Activated T-cell treated with anti-CD3 and anti-CD28 coated beads, Interleukin-2, amount 50 U/mL, for 4 hours (primary cell): ENCODE measurements at places on chromosomes 4 and X. TPM values are rescaled to one million over a fixed set of nuclear protein-coding genes. Genes with fewer than 3 reads are reported as not detected.

PDCL2 gene
- not detected for total RNA-seq

GUCY1B1 gene
- 0.55 TPM for total RNA-seq

DNA sequence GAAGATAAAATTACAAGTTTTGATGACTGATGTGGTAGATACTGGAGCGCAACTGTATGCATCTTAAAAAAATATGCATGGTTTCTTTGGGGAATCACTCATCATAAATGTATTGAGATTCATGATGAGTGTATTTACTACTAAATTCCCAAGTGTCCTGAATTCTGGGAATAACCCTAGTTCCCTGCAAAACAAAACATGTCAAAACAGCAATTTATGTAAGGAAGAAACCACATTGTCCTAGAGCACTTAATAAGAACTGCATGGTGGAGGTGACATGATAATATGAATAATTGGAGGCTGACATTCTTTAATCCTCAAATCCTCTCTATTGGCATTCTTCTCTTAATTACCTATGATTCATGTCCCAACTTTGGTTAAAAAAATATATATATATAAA, 1804.7 kb downstream of the STIM2 start:
- no peak for DNase-seq

GUCY1A1 gene
- 0.26 TPM for total RNA-seq

DNA sequence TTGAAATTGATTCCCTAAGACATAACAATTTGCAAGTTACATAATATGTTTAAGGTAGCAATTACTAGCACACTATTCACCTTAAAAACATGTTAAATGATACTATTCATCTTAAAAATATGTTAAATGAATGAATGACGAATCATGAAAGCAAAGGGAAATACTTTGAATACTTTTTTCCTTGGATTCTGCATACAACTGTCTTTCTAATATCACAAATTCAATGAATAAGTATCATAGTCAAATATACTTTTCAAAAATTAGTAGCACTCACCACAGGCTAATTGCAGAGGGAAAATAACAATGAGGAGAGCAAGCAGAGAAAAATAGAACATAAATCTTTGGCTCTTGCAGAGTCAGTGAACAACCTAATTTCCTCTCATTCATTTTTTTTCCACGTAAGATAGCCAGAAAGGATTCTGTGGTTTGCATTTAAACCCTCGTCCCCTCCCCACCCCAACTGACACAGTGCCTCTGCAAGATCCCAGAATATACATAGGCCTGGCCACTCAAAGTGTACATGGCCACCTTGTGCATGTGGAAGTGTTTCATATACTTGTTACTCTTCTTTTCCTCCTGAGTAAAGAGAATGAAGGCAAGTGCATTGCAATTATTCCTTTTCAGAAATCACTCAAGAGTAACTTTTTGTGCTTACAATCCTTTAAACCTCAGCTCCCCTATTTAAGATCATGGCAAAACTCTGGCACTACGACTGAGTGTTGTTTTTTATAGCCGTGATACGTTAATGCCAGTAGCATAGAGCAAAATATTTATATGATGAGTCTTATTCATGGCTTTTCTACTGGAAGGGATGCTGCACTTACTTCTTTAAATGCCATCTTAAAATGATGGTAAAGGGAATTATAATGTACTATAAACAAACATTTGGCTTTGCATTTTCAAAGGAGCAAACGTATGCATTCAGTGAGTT, 236.4 kb downstream of the PDGFC start:
- no peak for DNase-seq

GRCh38 chr4:185343726-185344581, 51.8 kb downstream of the LRP2BP start:
- DNase-seq: no peak

PCSK1N gene
- 2.8 TPM for total RNA-seq

- DNase-seq: no peak
These were observed 99.3 kb upstream of the ARMCX2 start for GRCh38 chrX:101759000-101759399.

DNA sequence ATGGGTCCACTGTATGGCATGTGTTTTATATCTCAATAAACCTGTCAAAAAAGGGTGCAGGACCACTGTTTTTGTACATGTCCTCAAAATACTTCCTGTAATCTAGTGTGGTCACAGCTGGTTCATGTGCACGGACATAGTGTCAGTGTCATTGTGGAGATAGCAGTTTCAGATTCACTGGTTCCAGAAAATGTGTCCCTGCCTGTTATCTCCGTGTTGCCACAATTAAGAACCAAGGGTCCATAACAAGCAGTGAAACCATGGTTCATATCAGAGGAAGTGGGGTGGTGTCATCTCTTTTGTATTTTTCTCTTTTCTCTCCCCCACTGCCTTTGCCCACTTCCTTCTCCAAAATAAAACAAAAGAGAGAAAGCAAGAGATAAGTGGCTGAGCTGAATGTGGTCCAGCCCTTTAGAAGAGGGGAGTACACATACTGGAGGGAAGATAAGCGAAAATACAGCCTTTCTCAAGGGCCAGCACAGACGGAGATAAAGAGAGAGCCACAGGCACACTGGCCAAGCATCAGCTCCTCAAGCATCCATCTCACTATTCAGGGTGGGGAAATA, 51.2 kb downstream of the TBL1X start:
- DNase-seq: no peak

DNA sequence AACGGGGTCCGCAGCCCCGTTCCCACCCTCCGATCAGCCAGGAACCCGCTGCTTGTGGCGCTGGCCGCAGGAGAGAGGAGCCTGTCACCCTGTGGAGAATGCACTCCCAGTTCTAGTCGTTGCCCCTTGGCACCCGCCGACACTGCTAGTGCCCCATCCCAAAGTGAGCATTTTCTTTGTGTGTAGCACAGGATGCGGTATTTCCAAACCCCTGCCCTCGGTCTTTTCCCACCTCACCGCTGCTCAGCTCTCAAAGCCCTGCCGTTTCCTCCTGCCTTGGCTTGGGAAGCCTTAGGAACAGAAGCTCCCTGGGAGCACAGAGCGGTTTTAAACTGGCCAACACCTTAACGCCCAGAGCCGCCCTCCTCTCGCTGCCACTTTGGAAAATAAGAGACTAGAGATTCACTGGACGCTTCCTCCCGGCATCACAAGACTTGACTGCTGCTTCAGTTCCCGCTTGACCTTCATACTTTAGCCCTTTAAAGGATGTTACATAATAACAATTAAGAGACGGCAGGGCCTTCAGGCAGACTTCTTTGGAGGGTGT, 772 bp downstream of the CYP4V2 start:
- DNase-seq: peak; percentile 16

DNA sequence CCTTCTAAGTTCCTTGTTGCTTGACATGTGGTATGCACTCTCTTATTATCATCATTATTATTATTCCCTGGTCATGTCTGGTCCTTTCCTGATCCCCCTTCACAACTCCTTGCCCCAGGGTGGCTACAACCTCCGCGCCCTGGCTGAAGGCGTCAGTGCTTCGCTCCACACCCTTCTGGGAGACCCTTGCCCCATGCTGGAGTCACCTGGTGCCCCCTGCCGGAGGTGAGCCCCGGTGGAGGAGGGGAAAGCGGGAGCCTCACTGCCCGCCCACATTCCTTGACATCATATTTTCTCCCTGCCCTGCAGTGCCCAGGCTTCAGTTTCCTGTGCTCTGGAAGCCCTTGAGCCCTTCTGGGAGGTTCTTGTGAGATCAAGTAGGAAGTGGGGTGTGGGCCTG, 11.0 kb upstream of the ERAS start:
- DNase-seq: no peak

- DNase-seq: no peak
These were observed 12.1 kb downstream of the LETM1 start for GRCh38 chr4:1843852-1844251.

- no peak for DNase-seq
These were observed 5.9 kb downstream of the SMIM43 start for GRCh38 chr4:121758925-121759568.

- DNase-seq: no peak
These were observed 126.8 kb downstream of the NFKB1 start for GRCh38 chr4:102627831-102628523.

GRCh38 chrX:140822184-140822583, 112.6 kb downstream of the LINC00632 start:
- DNase-seq: no peak

DNA sequence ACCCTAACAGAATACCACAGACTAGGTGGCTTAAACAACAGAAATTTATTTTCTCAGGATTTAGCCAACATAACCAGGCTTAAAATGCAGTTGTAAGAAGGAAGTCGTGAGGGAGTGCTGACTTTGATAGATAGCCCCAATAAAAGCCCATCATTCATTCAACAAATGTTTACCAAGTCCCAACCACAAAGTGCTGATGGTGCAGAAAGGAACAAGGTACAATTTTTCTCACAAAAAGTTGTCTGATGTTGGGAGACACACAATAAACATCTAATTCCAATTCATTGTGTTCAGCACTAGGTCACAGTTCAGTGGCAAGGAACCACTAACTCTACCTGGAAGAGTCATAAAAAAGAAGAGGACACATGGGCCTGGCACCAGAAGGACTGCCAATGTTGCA, 42.2 kb downstream of the AKAP4 start:
- no peak for DNase-seq

- DNase-seq: no peak
These were observed 55.2 kb upstream of the TBC1D9 start for GRCh38 chr4:140811429-140811828.

SPACA5 gene
- total RNA-seq: not detected

PDGFRA gene
- 0.05 TPM for total RNA-seq

ZFYVE28 gene
- total RNA-seq: 7.0 TPM

ETDB gene
- not detected for total RNA-seq

GRCh38 chr4:108094923-108095482, 73.7 kb downstream of the LEF1 start:
- no peak for DNase-seq

DNA sequence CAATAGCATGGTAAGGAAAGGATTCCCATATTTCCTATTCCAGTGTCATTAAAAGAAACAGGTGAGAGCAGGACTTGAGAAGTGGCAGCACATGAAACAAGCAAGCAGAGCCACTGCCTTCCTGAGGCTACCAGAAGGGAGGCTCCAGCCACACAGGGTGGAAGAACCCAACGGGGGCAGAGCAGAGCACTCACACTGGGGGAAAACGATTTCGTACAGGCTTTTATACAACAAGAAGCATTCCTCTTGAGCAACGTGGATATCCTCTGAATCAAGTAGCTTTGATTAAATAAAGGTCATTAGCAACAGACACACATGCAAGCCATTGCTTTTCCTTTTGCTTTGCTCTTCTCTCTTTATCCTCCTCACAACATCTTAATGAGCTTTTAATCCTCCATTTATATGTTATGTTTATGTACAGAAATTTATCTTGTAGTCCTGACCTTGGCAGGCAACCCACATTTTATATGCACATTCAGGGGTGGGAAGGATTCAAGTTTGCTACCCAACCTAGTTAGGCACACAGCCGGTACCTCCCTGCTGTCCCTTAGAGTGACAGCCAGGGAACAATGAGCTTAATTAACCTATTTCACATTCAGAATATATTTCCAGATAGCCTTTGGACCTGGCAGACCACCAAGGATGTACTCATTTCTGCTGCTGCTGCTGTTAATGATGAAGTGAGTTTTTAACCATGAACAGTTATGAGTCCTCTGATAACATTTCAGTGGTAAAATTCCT, 202.1 kb downstream of the ARHGAP24 start:
- no peak for DNase-seq

HCCS gene
- total RNA-seq: 40.2 TPM

DNA sequence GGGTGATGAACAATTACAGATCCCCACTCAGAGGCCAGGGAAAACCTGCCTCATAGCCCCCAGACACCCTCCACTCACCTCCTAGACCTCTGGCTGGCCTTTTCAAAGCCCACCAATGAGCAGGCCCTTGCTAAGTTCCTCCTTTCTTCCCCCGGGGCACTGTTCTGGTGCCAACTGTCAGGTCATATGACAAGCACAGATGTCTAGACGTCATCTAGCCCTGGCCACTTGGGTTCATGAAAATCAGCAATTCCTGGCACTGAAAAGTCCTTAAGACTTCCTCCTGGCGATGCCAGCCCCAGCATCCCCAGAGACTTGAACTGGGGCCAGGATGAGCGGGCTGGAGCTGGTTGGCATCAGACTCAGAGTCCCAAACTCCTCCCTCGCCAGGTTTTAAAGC, 115.6 kb upstream of the NALF2 start:
- DNase-seq: no peak

DNA sequence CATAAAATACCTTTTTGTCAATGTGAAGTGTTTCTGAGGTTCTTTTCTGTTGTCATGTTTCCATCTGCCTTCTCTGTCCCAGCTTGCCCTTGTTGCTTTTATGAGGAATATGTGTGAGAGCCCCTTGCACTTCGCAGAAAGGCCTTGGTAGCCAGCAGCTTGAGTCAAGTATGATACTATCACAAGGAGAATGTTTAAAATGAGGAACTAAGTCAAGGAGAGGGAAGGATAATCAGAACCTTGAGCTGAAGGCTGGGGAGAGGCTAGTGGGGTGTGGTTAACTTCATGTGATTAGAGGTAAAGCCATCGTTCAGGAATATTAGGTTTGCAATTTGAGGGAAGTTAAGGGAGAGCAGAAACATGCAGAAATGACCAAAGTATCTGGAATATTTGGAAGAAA, 12.7 kb downstream of the PGK1 start:
- DNase-seq: no peak

DNA sequence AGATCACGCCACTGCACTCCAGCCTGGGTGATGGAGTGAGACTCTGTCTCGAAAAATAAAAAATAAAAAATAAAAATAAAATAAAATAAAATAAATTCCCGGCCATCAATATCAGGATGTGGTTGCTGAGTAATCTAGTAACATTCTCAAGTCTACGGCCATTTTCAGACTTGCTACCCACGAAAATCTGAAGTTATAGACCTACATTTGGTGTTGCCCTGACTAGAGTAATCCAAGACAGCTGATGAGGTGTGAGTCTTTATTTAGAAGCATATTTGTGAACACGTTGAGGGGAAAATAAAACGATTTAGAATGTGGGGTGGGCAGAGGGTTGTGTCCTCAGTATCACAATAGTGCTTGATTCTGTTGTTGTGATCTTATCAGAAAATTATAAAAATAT, 130.2 kb upstream of the MID1 start:
- no peak for DNase-seq

GRCh38 chr4:111681751-111682150, 463.5 kb upstream of the FAM241A start:
- no peak for DNase-seq

HAND2 gene
- total RNA-seq: not detected

DNA sequence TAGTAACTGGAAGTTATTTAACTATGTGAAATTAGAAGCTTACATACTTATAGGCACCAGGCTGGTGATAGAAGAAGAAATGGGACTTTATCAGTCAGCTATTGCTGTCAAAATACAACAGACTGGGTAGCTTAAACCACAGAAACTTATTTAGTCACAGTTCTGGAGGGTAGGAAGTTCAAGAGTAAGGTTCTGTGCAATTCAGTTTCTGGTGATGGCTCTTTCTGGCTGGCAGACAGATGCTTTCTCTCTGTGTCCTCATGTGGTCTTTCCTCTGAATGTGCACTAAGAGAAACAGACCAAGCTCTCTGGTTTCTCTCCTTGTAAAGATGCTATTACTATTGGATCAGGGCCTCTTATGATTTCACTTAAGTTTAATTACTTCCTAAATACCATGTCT, 92.1 kb upstream of the ANKRD50 start:
- DNase-seq: no peak

SH3RF1 gene
- 0.56 TPM for total RNA-seq

RRH gene
- 0.27 TPM for total RNA-seq

SPP1 gene
- total RNA-seq: 0.87 TPM
